ENCODE measurements at places on chromosomes 5 and 9. TPM values are rescaled to one million over a fixed set of nuclear protein-coding genes. Genes with fewer than 3 reads are reported as not detected.

MEF2C gene
- 138 TPM for total RNA-seq

ISL1 gene
- not detected for total RNA-seq

HAVCR1 gene
- not detected for total RNA-seq

LIFR gene
- total RNA-seq: 116 TPM

FBN2 gene
- total RNA-seq: 0.11 TPM

PAEP gene
- not detected for total RNA-seq

DNA sequence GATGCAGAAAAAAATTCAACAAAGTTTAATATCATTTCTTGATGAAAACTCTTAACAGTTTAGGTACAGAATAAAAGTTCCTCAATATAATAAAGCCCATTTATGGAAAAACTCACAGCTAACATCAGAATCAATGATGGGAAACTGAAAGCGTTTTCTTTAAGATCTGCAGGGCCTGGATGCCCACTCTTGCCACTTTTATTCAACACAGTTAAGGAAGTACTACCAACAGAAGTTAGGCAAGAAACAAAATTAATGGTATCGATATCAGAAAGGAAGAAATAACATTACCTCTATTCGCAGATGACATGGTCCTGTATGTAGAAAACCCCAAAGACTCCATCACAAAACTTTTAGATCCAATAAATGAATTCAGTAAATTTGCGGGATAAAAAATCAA is 542.4 kb upstream of the RGMB start:
- DNase-seq: no peak

DNA sequence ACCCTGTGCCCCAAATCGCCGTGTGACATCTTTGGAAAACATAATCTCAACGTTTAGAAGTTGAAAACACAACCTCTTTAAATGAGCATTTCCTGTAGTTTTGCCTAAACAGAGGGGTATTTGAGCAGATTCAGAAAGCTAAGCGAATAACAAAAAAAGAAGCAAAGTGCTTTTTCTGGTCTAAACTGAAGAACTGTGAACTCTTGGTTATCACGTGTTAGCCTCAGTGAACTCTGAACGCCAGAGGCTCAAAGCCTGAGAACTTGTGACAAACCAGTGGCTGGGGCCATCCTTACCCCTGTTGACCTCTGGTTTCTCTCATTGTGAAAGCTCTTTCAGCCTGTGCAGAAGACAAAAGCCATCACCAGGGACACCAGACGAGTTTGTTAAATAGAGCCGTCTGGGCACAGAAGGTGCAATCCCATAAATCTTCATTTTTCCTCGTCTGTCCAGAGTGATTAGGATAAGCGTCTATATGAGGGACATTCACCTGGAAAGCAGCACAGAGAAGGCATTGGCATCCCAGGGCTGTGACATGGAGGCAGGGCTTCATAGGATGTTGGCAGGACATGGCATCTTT is 61.4 kb upstream of the ICE1 start:
- DNase-seq: no peak

DNA sequence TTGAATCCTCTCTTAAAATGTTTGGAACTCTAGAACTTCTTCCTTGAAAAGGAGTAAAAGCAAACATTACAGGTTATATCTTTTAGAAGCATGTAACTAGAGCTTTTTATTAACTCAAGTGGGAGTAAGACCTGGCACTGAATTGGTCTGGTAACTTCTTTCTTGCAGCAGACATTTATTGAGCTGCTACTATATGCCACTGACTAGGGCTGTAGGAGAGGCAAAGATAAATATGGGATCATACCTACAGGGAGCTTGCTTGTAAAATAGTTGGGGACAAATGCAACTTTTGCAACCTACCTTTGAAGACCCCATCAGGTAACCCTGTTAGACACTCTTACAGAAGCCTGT is 231.9 kb upstream of the TUT7 start:
- DNase-seq: no peak

DNA sequence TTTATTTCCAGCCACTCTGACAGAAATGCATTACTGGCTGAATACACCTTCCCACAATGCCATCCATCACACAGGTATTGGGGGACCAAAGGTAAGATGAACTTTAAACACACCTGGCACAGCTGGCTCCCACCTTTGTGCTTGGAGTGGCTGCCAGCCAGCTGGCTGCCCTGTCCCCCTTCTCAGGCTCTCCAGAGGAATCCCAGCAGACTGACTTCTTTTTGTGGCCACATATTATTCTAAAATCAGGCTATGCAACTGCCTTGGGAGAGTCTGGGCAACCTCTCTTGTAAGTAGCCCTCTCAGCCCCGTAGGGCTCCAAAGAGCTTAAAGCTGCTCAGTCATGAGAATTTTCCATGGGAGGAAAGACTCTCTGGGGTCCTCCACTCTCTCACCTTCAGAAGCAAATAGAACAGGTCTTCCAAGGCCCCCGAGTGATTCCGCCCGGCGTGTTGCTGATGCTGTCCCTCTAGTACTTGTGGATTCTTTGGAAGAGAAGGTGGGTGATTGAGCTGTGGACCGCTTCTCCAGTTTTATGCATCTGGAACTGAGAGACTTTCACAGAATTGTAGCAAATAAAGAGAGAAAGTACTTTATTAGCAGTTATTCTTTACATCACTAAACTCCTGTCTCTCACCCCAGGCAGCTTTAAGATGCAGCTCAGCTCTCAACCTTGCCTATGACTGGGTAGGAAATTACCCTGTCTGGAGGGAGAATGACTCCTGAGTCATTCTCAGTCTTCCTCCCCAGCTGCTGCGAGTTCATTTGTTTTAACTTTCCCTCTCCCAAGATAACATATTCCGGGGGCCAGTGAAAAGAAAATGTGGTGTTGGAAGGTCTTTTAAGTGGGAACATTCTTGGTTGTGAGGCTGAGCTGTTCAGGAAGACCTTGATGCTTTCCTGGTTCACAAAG is 159.4 kb upstream of the PITX1 start:
- DNase-seq: no peak

DNA sequence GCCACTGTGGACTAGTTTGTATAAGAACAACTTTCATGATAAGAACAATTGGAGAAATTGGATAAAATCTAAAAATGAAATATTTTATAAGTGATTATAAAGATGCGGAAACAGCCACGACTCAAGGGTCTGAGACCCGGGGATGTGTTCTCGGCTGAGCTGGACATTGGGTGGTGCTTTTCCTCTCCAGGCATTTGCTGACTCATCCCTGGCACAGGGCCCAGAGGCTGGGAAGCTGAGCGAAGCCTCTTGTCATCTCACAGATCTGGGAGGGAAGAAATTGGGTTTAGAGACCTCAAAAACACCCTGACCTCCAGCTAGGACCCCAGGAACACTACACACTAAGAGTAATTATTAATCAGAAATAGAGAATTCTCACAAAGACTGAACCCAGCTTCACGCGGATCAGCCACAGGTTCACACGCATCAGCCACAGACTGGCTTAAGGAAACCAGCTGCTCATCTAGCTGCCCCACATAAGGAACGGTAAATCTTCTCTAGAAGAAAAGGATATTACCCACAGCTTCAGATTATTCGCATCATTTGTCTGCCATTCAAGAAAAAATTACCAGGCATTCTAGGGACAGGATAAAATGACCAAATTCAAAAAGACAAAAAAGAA is 2.8 kb upstream of the OR2V1 start:
- DNase-seq: peak; percentile 72

DNA sequence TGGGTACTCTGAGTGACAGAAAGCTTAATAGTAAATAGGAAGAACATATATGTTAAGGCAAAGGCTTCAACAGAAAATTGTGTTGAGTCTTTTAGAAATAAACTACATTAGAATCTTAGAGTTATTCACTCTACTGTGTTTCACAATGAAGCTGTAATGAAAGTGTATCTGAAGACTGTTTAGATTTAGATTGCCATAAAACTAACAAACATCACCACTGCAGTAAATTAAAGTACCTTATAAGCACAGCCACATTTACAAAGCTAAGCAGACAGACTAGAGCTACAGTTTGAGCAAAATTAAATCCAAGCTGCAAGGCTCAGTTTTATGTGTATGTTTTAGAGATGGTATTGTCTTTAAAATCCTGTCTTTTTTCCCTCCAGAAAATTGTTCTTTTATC is 172.4 kb downstream of the PBX3 start:
- DNase-seq: no peak

DNA sequence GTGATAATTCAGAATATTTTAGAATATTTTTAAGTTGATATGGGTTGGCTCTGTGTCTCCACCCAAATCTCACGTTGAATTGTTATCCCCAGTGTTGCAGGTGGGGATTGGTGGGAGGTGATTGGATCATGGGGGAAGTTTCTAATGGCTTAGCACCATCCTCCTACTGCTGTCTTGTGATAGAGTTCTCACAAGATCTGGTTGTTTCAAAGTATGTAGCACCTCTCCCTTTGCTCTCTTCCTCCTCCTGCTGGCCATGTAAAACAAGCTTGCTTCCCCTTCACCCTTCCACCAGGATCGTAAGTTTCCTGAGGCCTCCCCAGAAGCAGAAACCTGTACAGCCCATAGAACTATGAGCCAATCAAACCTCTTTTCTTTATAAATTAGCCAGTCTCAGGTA is 214.6 kb upstream of the C9orf72 start:
- DNase-seq: no peak

- no peak for DNase-seq
Observed at GRCh38 chr9:127970401-127971313, 10.1 kb downstream of the EEIG1 start.

- no peak for DNase-seq
Observed at GRCh38 chr9:121280715-121281613, 13.0 kb downstream of the GSN start.

GRCh38 chr5:166024970-166025369 is 2266.5 kb upstream of the WWC1 start:
- no peak for DNase-seq

DNA sequence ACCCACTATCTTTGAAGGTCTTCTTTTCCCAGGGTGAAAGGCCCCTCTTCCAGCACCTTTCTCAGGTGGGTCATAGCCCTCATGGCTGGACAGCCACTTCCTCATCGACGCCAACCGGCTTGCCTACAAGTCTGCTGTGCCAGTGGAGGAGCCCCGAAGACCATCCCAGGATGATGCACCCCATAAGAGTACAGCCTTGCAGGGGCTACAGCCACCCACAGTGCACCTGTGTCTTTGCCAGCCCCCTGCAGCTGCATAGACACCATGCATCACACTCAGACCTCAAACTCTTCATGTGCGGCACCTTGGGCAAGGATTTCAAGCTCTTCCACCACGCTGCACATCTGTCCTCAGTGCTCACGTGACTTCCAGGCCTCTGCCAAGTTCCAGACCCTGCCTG is 173.4 kb downstream of the SLF1 start:
- no peak for DNase-seq

- DNase-seq: no peak
Observed at GRCh38 chr5:134879456-134879855, 5.3 kb downstream of the TXNDC15 start.

DNA sequence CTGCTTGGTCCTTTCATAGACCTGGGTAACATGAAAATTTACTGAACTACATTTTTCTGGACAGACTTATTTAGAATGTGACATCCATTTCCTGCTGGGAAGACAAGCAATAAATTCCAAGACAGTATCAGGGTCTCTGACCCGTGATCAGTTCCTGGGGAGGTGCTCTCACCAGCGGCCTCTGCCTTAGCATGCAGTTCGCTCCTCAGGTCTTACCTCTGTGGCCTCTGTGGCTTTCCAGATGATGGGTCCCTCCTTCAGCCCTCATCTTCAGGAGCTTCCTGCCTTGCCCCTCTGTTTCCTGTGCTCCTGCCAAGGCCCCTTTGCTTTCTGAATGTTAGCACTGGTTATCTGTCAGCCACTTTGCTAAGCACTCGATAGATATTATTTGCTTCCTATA is 66.4 kb downstream of the CMYA5 start:
- no peak for DNase-seq

DNA sequence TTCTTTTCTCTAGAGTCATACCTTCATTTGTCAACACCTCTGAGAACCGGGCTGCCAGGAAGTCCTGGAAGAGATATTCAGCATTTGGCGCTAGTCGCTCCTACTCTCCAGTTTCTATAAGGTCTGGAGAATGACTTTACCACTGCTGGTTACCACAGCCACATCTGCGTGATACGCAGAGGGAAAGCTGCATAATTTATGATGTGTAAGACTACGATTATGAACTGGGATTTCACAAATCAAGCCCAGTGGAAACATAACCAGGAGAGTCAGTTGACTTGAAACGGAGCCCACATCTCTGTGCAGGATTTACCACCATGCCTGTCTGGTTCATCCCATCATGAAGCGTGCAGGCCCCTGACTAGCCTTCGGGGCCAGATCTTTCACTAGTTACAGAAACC is 72.6 kb downstream of the FGF1 start:
- no peak for DNase-seq

DNA sequence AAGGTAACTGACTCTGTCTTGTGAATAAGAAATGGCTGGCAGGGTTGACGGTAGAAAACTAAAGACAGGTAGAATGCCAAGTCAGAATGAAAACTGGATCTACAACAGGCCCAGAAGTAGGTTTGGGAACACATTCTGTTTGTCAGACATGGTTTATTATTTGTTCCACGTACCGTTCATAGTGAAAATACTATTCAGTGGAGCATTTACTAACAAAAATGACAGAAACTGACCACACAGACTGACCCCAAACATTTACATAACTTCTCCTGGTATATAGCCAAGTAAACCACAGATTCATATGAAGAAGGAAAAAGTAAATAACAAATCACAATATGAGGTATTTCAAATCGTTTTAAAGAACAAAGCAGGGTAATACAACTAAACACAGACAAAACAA is 73.7 kb downstream of the SLC38A9 start:
- no peak for DNase-seq

DNA sequence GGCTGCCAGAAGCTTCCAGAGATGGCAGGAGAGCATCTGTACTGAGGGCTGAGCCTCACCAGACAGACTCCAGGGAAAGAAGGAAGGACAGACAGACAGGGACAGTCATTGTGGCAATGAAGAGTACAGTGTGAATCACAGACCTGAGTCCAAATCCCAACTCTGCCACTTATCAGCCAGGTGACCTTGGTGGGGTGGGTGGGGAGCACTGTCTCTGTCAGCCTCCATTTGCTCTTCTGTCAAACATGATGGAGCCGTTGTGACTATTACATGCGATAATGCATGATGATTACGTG is 85.9 kb upstream of the FSTL4 start:
- DNase-seq: no peak

GRCh38 chr5:13536933-13537332 is 407.6 kb downstream of the DNAH5 start:
- DNase-seq: no peak

DNA sequence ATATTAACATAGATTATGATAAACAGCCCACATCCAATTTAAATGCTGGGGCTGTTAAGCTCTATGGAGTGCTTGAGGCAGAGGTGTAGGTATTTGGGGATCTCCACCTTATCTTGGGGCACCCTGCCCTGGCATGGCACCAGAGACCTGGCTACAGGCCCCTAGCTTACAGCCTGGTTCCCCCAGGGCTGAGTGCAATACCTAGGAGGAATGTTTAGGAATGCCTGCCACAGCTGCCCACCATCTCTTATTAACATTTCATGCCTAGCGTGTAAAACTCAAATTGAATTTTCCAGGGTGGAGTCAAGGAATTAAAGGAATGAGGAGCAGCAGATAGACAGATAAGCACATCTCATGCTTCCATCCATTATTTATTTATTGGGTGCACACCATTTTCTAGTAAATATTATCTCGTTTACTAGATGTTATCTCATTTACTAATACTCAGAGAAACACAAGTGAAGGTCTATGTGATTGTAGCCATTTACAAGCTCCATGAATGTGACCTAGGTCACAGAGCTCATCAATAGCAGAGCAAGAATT is 55.6 kb upstream of the TNFSF8 start:
- DNase-seq: no peak

GRCh38 chr5:96219580-96220281 is 213.3 kb downstream of the PCSK1 start:
- no peak for DNase-seq
